ENCODE measurements at places on chromosomes 4 and X.

DNA sequence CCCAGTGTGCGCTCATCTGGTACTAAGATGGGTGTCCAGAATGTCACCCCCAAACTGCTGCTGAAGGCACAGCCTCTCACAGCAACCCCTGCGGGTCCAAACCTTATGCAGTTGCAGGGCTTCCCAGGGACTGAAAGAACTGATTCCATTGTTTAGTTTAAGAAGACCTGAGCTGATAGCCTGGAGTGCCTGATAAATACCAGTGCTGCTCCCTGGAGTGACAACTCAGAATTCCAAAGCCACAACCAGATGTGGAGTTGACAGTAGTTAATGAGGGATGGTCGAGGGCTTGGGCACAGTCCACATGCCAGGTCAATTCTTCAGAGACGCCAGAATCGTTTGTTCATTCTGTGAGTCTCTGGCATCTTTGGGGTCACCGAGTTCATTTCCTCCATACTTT lies 71.2 kb downstream of the LNX1 start:
- no peak for DNase-seq
- peaks cover 39% of the 10 kb centered on the region for H3K27me3 ChIP-seq
- H3K4me3 ChIP-seq: no peak overlapping the region

DNA sequence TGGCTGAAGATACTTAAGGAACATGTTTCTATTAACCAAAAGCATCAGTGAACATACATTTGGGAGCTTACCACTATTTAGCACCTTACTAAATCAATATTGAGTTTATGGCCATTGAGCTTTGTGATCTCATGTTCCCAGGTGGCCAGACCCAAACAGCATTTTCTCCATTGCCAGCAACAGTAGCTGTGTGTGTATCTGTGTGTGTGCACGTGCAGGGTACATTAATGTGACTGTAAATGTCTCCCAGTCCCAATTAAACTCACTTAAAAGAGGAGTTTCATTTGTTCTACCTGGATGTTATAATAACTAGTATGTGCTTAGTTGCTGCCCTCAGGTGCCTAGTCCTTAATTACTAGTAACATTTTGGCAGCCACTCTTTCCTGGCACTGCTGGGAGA lies 282.4 kb downstream of the NR3C2 start:
- H3K4me3 ChIP-seq: no peak overlapping the region
- H3K27ac ChIP-seq: no peak overlapping the region

DNA sequence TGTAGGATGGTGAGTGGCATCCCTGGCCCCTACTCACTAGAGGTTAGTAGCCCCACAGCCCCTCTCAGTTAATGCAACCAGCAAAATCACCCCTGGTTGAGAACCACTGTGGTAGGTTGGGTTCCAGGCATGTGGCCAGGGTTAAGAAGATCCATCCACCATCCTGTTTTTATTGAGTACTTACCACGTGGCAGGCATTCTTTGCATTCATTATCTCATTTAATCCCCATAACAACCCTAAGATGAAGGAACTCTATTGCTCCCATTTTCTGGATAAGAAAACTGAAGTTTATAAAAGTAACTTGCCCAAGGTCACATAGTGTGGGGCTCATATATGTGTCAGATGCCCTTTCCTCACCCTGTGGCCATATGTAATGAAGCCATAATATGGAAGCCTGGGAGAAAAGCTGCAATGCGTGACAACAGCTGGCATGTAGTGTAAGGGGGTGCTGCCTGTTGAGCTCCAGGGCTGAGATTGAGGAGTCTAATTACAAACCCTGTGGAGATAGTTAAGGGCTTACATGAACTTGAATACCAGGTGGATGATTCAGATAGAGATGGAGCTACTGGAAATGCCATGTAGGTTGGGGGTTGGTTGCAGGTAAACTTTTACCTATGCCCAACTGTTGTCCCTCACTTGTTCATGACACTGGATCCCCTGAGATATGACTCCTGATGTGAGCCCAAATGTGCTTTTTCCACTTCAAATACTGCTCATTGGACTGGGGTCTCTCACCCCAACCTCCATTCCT lies 100.2 kb upstream of the PGRMC2 start:
- no peak overlapping the region for H3K4me3 ChIP-seq
- H3K4me1 ChIP-seq: no peaks in the 10 kb centered on the region
- no peak for DNase-seq
- no peak overlapping the region for H3K27ac ChIP-seq
- H3K36me3 ChIP-seq: no peaks in the 10 kb centered on the region
- peaks cover 12% of the 10 kb centered on the region for H3K27me3 ChIP-seq

DNA sequence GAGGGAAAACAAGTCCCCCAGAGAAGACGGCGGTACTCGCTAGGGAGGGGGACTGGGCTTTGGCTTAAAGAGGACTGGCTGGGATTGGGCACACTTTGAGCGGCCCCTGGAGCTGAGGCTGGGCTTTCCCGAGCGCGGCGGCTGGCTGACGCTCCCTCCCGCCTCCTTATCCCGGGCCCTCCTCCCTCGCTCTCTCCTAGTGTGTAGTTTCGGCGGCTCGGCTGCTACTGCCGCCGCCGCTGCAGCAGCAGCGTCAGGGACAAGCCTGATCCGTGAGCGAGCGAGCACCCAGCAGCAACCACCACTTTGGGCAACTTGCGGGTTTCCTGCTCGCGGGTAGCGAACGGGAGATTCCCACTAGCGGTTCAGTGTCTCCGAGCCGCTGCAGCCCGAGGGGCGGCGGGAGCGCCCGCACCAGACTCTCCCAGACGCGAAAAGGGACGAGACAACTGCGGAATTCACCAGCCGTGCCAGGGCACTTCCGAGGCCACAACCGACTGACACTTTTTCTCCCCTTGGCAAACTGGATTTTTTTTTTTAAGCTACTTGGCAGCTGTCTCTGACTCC lies 632 bp upstream of the PCDH7 start:
- no peak for DNase-seq
- peaks cover 63% of the 10 kb centered on the region for H3K27me3 ChIP-seq
- H3K36me3 ChIP-seq: peaks cover 9% of the 10 kb centered on the region

DNA sequence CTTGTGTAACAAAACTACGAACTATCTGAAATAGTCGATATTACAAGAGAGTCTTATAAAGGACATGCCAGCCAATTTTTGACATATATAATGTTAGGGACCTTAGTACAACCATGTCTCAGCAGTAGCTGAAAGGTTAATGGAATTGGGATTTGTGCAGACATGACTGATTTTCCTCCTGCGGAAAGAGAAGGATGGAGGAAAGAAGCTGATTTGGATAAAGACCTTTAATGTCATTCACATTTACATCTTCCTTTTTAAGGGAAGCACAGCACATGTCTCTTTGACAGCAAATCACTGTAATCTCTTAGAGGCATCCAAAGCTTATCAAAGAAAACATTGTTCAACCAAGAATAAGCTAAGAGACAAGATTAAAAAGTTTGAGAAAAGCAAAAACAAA lies 1976.2 kb upstream of the IGFBP7 start:
- no peaks in the 10 kb centered on the region for H3K4me1 ChIP-seq
- no peaks in the 10 kb centered on the region for H3K27me3 ChIP-seq
- no peak overlapping the region for H3K27ac ChIP-seq
- no peak overlapping the region for H3K4me3 ChIP-seq
- DNase-seq: no peak

GRCh38 chr4:38266616-38267015 lies 306.4 kb downstream of the PTTG2 start:
- no peaks in the 10 kb centered on the region for H3K4me1 ChIP-seq
- H3K27me3 ChIP-seq: no peaks in the 10 kb centered on the region
- DNase-seq: no peak
- no peak overlapping the region for H3K27ac ChIP-seq

- no peaks in the 10 kb centered on the region for H3K27me3 ChIP-seq
- peaks cover 8% of the 10 kb centered on the region for H3K36me3 ChIP-seq
- H3K4me3 ChIP-seq: no peak overlapping the region
- no peak for DNase-seq
Observed at GRCh38 chr4:142040043-142040442, 403.7 kb downstream of the IL15 start.

- no peak overlapping the region for H3K4me3 ChIP-seq
- no peak for DNase-seq
- H3K36me3 ChIP-seq: no peaks in the 10 kb centered on the region
- H3K27ac ChIP-seq: no peak overlapping the region
- no peaks in the 10 kb centered on the region for H3K27me3 ChIP-seq
Observed at GRCh38 chr4:108244606-108245005, 75.9 kb upstream of the LEF1 start.

GRCh38 chr4:15182600-15183220 lies 180.4 kb downstream of the CPEB2 start:
- no peak overlapping the region for H3K27ac ChIP-seq
- no peaks in the 10 kb centered on the region for H3K27me3 ChIP-seq
- no peaks in the 10 kb centered on the region for H3K36me3 ChIP-seq
- DNase-seq: no peak
- H3K4me1 ChIP-seq: peaks cover 9% of the 10 kb centered on the region
- no peak overlapping the region for H3K4me3 ChIP-seq

DNA sequence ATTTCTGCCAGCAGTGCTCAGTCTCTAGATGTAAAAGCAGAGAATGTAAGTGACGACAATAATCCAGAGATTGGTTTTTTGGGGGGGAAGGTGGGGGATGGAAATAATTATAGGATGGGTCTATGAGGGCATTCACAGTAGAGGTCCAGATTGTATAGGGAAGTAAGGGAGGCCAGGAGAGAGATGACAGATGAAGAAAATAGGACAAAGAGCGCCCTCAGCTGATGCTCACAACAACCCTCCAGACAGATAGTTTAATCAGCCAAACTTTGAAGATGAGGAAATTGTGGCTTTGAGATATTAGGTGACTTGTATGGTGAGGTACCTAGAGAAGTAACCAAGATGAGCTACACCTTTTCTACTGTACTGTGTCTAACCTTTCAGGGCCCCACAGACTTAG lies 137.9 kb downstream of the MAGEB17 start:
- no peak for DNase-seq
- no peak overlapping the region for H3K4me3 ChIP-seq
- peaks cover 11% of the 10 kb centered on the region for H3K27me3 ChIP-seq
- H3K36me3 ChIP-seq: peaks cover 3% of the 10 kb centered on the region

GRCh38 chr4:118888666-118889311 lies at the start of gene SYNPO2:
TSS of gene SYNPO2 (plus strand) at chr4:118888854. CDS start at chr4:118889037, 183 bp downstream.
- peaks cover 3% of the 10 kb centered on the region for H3K36me3 ChIP-seq
- peaks cover 44% of the 10 kb centered on the region for H3K27me3 ChIP-seq
- peak within 1 kb of the TSS; percentile 82 for H3K4me3 ChIP-seq
- DNase-seq: no peak
- H3K4me1 ChIP-seq: peaks cover 12% of the 10 kb centered on the region

DNA sequence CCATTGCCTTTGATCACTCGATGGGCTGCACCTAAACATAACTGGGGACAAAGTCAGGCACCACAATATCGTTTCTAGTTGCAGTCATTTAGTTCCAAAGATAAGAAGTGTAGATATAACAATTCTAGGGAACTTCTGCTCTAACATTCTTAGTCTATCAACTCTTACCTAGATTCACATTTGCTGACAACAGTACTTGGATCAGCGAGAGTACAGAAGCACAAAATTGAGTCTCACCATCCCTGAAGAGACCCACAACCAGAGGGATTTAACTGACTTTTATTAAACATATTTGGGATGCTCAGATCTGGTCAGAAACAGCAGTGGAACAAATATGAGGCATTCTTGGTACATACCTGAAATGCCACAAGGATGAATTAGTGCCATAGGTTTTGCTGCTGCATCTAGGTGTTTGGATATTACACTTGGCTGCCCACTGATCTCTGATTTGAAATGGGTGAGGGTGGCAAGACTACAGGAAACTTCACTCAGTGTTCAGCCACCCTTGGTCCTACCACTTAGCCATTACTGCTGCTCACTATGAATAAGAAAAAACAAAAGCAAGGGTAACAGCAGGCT lies 28.9 kb upstream of the HUWE1 start:
- H3K4me3 ChIP-seq: peak overlapping the region; percentile 89
- DNase-seq: no peak
- H3K27me3 ChIP-seq: no peaks in the 10 kb centered on the region
- H3K4me1 ChIP-seq: peaks cover 30% of the 10 kb centered on the region

DNA sequence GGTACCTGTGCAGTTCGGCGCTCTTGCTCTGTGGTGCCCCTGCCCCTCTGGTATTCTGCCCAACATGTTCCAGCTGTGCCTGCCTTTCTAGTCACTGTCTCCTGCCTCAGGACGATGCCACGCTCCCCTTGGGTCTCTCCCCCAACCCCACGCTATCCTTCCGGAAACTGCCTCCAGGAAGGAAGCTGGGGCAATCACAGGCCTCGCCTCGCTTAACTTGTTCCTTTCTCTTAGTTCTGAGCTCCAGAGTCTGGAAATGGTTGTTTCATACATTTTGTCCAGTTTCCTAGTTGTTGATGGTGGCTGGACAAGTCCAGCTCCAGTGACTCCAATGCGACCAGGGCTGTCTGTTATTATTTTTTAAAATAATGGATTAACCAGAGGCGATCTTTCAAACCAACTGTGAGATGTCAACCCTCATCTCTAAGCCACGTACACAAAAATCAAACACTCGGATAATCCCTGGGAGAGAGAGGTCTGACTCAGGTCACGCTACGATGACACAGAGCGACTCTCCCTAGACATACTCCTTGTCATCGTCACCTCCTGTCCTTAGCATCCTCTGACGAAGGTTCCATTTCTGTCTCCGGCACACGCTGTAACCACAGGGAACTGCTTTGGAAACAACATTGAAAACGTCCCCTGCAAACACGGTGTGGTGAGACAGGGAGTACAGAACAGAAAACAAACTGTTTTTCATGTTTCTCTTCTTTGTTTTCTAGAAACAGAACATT lies 62.5 kb downstream of the ABLIM2 start:
- no peak overlapping the region for H3K4me3 ChIP-seq
- H3K27ac ChIP-seq: no peak overlapping the region
- H3K27me3 ChIP-seq: no peaks in the 10 kb centered on the region
- DNase-seq: no peak
- peaks cover 2% of the 10 kb centered on the region for H3K4me1 ChIP-seq

DNA sequence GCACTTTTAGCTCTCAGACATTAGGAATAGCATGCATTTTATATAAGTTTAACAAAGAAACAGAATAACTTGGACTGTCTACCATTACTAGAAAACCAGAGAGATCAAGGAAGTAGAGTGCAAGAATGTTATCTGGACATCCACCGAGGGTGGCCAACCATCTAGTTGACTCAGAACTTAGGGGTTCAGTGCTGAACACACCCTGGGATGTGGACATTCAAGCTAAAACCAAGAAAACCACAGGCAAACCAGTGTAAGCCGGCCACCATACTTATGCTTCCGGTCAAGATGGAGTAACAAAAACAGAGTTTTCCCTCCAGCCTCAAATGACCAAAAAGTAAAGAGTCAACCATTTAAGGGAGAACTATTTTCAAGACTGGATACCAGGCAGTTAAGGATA lies 181.4 kb upstream of the MXRA5 start:
- no peaks in the 10 kb centered on the region for H3K27me3 ChIP-seq
- no peak overlapping the region for H3K27ac ChIP-seq
- no peak for DNase-seq
- no peak overlapping the region for H3K4me3 ChIP-seq
- no peaks in the 10 kb centered on the region for H3K4me1 ChIP-seq

GRCh38 chrX:3351276-3351675 lies 4.8 kb upstream of the MXRA5 start:
- no peak overlapping the region for H3K4me3 ChIP-seq
- H3K27ac ChIP-seq: no peak overlapping the region
- no peaks in the 10 kb centered on the region for H3K36me3 ChIP-seq
- DNase-seq: no peak
- no peaks in the 10 kb centered on the region for H3K27me3 ChIP-seq

GRCh38 chr4:172950990-172951389 lies 217.6 kb upstream of the GALNT7 start:
- H3K4me1 ChIP-seq: no peaks in the 10 kb centered on the region
- H3K4me3 ChIP-seq: no peak overlapping the region
- peaks cover 2% of the 10 kb centered on the region for H3K36me3 ChIP-seq
